LoVo (cell line): ENCODE measurements at places on chromosomes 2 and 18.

DNA sequence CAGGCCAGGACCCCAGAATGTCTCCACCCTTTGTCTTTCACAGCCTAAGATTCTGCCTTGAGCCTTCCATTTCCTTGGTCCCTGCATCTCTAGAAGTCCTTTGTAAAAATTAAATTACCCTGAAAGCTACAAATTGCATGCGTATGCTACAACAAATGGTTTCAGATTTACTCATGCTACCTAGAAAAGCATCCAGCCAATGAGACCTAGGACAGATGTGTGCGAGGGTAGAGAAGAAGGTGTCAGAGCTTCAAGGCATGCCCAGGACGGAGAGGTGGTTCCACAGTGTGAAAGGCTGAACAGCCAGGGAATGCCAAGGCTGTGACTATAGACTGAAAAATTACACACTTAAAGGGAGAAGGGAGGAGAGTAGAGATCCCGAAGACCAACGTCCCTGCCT is 40.2 kb downstream of the CCBE1 start:
- no peak for DNase-seq

DNA sequence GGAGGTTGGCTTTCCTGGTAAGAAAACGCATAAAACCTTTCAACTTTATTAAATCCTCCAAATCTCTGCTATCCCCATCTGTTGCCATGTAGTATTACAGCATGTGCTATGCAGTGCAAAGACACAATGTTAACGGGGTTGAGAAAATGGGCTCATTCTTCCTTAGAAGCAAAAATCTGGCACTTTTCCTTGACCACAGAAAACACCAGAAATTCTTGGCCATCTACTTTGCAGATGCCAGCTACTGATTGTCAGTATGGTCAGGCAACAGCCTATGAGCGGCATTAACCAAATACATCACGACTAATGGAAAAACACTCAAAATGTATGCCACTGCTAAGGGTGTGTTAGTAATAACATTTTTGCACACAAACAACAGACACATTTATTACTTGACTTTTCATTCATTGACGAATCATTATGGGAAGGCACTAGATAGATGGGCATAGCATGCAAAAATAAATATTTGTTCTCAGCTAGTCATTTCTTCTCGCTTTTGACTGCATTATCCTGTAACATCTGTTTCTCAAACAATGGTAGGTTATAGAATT is 65.2 kb upstream of the CRIM1 start:
- DNase-seq: no peak

GRCh38 chr18:11981543-11982366 is 448 bp downstream of the IMPA2 start:
- peak; percentile 30 for DNase-seq

- DNase-seq: no peak
These were observed 446.4 kb downstream of the EPHA4 start for GRCh38 chr2:221125691-221126090.

DNA sequence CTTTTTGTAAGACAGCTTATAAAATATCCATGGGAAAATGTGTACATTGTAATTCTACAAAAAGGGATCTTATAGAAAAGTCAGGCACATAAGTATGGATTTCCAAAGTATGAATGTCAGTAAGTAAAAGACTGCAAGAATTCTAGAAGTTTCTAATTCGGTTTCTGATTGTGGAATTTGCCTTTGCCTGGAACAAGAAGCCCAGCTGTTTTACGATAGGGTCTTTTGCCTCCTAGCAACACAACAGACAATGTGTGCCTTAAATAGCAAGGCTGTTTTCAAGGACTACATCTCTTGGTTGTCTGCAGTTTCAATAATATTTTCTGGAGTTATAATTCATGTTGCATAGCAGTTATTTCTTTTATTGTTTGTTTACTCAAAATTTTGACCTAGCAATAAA is 312.9 kb downstream of the MTX2 start:
- DNase-seq: no peak

- DNase-seq: no peak
These were observed 187.5 kb downstream of the DLGAP1 start for GRCh38 chr18:4267641-4268040.

DNA sequence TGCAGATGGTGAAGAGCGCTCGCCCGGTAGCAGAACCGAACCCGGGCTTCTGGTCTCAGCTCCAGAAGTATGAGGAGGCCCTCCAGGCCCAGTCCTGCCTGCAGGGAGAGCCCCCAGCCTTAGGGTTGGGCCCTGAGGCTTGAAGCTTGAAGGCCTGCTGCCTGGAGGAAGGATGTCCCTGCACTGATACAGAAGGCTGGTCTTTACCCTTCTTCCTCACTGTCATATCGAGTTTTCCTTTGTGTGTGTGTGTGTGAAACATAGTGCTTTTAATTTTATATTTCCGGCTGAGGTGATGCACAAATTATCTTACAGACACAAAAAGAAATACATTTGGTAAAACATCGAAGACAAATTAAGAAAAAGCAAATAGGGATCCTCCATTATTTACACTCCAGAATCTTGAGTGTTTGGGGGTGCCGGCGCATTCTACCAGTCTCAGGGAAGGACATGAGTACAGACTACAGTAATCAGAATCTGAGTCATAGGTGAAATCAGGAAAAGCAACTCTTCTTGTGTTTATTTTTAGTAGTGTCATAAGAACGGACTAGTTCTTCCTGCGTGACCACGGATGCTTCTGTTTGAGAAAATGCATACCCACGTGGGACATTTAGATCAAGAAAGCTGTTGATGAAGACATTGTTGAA is 1.3 kb downstream of the DUSP28 start:
- peak; percentile 45 for DNase-seq

DNA sequence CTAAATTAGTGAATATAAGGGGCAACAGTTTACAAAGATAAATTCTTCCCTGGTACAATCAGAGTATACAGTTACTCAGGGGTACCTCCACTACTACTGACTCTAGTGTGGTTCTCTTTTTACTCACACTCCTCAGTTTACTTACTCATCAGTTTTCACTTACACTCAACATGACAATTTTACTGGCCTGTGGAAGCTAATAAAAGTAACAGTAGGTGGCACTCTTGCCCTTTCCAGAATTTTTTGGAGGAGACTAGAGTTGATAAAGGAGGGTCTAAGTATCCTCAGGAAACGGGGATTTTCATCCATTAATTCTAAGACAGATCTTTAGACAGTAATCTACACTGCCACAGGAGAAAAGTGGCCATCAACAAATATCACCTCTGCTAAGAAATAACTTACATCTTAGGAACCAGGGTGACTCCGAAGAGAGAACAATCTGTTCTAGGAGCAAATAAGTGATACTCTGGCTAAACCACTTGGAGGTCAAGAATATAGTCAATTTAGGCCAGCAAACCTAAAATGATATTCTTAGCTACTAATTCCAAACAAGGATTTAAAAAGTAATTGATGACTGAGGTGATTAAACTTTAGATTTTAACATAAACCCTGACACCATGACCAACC is 61.3 kb downstream of the ATL2 start:
- DNase-seq: peak; percentile 33

GRCh38 chr18:48404716-48405507 is 4.3 kb downstream of the ZBTB7C start:
- no peak for DNase-seq

DNA sequence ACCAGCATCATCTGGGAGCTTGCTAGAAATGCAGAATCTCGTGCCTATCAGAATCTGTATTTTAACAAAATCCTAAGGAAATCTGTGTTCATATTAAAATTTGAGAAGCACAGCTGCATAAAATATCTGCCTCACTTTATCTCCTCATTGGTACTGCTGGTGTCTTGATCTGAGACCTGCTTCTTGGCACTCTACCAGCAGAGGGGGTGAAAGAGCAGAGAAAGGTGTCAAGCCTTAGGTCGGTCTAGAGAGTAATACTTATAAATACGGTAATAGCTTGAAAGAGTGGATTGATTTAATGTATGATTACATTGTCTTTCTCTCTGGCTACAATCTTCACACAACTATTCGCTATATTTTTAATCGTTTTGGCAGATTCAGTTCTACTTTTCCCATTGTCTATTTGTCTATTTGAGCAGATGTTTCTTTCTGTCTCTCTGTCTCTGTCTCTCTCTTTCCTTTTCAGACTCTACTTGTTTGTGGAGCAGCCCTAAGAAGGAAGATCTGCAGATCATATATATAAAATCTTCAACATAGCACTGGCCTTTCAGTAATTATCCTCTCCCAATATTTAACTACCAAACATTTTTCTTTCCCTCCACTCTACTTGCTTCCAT is 1.7 kb upstream of the GCG start:
- peak; percentile 71 for DNase-seq

DNA sequence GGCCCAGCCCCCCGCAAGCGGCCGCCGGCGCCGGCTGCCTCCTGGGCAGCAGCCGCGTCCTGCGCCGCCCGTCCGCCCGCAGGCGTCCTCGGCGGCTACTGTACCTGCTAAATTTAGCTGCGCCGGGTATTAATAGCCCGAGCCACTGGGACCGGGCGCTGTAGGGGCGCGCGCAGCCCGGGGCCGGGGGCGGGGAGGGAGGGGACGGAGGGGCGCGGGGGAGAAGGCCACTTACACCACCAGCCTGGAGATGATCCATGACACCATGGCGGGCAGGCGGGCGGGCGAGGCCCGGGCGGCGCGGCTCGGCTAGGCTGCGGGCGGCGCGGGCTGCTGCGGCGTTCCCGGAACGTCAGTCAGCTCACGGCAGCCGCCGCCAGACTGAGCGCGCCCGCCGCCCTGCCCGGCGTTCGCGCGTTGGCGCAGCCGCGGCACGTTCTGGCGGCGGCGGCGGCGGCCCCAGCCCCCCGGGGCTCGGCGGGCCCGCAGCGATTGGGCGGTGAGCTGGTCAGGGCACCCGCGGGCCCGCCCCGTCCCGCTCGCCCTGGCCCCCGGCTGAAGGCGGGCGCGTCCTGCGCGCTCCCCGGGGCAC is at the start of gene REEP1:
REEP1 (minus strand) TSS at position 383 of the 592 bp plus-strand sequence; CDS start at position 267, 116 bp downstream.
- DNase-seq: peak; percentile 34

DNA sequence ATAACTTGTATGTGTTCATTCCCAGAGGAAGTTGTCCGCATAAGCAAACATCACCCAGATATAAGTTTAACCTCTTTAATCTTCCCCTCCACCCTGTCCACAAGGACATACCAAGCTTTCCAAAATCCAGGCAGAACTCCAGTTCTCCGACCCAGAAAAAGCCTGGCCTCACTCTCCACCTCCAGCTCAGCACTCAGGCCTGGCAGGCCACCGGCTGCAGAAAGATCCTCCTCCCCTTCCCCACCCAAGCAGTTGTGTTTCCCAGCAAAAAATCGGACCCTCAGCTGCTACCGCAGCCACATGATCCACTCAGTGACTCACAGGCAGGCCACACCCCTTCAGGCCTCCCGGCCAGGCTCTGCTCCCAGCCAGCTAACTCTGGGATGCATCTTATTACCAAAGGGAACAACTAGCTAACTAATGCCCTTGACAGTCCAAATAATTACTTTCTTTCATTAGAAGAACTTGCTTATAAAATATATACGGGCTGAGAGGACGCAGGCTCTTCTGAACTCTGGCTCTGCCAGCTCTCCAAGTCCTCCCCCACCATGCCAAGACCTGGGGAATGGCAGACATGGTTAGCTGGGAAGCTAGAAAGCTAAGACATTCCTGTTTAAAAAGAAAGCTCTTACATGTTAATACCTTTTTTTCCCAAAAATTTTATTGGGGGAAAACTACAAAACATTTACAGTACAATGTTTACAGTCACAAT is 4.5 kb downstream of the ZFP36L2 start:
- DNase-seq: peak; percentile 87

DNA sequence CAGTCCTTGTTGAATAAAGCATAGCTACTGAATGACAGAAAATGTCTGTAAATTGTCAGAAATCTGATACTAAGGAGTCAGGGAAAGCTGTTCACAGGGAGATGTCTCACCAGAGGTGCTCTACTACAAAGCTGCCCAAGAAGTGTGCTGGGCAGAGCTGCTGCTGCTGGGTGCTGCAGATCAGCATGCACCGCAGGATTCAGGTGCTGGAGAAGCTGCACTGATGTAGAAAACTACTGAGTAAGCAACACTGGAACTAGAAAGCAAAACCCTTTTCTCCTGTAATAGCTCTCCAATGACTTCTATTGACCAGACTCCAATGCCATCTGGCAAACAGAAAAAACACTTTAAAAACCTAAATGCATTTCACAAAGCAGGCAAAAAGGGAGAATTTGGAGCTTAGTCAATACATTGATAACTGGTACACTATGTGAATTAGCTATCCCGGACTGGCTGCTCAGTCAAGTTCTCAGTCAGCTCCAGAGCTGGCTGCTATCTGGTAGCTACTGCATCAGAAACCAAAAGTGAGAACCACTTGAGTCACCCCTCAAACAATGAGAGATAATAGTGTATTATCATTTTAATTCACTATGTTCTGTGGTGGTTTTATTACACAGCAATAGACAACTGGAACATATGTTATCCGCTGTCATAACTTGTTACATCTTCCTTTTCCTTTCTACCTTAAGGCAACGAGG is 493.1 kb downstream of the CPS1 start:
- DNase-seq: no peak

- no peak for DNase-seq
These were observed 187.9 kb downstream of the VAPA start for GRCh38 chr18:10101729-10102128.
